ENCODE measurements at places on chromosomes 16 and 17.

DNA sequence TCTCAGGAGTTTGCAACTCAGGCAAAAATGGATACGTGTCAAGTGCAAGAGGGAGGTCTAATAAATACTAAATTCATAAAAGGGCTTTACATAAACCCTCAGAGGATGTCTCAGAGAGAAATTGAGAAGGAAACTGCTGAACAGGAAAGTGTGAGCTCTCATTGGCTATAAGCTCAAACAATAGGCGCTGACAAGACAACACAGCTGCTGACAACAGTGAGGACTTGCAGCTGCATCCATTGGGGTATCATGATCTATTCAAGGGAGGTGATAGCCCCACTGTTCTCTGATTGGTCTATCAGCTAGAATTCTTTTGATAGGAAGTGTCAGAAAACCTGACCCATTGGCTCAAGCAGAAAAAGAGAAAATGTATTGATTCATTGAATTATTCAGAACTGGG, 187.2 kb downstream of the CBLN1 start:
- no peak for DNase-seq

DNA sequence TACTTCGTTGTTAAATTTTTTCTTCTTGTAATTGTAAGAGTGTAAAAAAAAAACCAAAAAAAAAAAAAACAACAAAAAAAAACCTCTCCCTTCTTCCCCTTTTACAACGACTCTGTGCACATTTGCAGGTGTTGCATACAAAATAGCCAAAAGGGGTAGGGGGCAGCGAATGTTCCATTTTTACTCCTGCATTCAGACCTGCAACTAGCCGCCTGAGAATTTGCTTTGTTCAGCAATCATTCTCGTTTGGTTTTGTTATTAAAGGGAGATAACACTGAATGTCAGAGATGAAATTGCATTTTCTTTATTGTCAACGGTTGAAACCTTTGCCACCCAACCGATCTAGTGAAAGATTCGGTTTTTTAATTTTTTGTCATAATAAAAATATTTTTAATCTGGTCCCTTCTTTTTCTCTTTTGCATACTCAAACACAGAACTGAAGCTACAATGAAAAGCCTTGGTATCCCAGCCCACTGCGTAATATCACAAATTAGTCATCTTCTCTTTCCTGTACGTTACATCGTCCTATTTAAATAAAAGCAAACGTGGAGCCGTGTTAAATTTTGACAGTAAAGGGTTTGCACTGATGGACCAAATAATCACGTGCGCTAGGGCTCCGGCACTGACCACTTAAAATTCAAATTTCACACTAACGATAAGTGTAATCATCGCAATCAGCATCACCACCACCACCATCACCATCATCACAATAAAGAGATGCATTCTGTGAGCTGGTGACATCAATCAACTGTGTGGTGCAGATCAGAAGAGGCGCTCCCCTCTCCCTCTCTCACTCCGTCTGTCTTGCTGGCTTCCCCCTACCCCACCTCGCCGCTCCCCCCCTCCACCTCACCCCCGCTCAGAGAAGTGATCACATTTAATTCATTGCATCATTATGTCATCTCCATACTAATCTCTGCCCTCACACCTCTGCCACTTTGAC, 406.2 kb upstream of the PSMD7 start:
- DNase-seq = no peak

DNA sequence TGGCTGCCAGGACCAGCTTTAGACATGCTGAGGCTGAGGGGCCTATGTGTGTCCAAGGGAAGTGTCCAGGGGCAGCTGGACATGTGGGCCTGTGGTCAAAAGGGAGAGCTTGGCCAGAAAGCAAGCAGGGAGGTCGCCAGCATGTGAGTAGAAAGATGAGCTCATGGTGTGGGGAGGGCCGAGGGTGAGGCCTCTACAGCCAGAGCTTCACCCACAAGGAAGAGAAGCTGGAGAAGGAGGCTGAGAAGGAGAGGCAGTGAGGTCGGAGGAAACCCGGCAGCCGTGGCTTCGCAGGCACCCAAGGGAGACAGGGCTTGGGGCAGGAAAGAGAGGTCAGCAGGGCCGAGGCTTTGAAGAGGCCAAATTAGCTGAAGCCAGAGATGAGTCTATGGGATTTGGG, 4.0 kb upstream of the HSD11B2 start:
- DNase-seq = no peak

DNA sequence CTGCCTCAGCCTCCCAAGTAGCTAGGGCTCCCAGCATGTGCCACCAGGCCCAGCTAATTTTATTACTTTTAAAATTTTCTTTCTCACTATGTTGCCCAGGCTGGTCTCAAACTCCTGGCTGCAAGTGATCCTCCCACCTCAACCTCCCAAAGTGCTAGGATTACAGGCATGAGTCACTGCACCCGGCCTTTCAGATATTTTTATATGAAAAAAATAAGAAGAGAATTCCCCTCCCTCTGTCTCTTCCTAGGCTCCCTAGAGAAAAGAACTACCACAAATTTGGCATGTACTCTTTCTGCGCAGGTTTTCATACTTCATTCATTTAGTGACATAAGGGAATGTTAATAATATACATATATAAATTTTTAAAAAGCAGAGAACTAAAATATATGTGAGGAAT, 21.7 kb upstream of the SMURF2 start:
- DNase-seq = no peak

- DNase-seq = peak; percentile 39
These were observed 14.1 kb downstream of the DHRS7B start for GRCh38 chr17:21140911-21141310.

DNA sequence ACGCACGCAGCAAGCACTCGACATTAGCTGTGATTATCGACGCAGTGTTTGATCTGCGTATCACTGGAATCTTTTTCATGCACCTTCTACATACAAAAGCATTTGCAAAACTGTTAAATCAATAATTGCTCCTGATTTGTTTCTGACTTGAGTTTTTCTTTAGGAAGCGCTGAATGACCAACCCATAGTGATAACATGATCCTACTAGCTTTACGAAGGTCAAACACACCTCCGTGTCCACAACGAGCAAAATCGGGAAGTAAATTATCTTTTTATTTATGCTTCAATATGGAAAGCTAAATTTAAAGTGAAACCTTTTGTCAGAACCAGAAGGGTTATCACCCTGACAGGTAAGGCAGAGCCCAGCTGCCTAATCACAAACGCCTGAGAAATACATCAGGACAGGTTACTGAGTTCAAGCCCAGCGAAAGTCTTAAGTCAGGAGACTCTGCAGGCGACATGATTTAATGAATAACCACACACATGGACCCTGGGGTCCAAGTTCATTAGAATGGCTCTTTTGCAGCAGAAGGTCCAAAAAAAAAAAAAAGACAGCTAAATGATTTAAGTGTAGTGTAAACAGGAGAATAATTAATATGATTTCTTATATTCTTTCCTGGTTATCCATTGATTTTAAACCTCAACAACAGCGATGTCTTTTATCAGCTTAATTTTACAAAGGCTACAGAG, 104.2 kb downstream of the ADCY9 start:
- no peak for DNase-seq

- peak; percentile 24 for DNase-seq
These were observed 1.5 kb upstream of the TOX3 start for GRCh38 chr16:52548261-52549010.

DNA sequence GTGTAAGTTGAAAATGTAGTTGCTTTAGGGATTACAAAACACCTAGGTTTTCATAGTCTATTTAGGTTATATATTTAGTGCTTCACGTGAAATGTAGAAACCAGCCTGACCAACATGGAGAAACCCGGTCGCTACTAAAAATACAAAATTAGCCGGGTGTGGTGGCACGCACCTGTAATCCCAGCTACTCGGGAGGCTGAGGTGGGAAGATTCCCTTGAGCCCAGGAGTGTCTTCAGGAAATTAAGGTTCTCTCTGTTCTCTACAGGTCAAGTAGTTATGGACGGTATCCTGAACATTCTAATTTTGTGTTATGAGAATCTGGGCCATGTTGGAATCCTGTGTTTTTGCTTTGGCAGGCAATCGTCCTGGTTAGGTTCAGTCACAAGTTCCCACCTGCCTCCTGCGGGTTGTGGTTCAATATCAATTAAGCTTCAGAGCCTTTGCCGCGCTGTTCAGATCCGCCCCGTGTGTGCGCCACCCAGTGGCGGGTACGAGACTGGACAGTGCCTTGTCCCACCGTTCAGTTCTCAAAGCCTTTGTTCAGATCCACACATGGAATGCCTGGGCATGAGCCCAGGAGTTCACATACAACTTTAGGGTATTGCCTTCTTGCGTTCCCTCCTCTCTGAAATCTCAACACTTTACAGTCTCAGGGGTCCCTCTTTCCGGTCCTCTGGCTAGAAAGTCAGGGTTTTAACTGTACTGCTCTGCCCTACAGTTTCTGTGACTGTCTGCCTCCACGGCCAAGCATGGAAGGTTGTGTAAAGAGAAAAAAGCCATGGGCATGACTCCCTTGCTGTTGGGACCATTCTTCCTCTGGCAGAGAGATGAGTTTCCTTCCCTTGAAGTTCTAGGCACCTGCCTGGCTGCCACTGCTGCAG, 41.7 kb downstream of the HEATR6 start:
- peak; percentile 77 for DNase-seq

DNA sequence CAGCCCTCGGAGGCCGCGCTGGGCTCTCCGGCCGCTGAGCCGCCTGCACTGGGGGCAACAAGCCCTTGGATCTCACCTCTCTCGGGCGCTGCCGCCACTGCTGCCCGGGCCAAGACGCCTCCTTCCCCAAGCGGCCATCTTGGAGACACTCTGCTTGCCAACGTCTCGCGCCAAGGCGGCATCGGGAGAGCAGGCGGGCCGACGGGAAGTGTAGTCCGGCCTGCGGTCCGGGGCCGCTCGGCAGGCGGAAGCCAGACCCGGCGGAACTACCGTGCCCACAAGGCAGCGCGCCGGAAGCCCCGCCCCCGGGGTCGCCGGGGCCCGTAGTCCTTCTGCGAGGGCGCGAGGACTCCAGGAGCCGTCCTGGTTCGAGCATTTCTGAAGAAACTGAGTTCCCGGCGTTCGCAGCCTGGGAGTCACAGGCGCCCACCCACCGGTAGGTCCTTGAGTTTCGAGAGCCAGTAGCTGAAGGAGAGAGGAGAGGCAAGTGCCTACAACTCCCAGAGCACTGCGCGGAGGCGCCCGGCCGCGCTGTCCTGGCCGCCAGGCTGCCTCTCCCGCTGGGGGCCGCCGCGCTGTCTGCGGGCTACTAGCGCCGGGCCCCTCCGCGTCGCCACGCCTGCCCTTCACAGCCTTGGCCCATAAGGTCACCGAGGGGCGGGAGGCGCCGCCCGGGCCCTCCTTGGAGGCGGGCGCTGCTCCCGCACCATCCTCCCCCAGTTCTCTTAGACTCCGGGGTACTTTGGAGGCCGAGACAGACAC, at the start of gene TMEM11:
Gene TMEM11, minus strand, starts transcription at position 147 of the 762 bp plus-strand sequence. Its CDS starts 9 bp downstream, at position 138.
- DNase-seq = peak; percentile 98

- DNase-seq = peak; percentile 73
These were observed 56.1 kb downstream of the B9D1 start for GRCh38 chr17:19306160-19307111.

GRCh38 chr17:73098919-73099318, 6.4 kb upstream of the SLC39A11 start:
- DNase-seq = no peak

- DNase-seq = no peak
These were observed 137.9 kb upstream of the CACNG3 start for GRCh38 chr16:24118126-24118821.

GRCh38 chr17:60656499-60656898, 21.2 kb upstream of the BCAS3 start:
- DNase-seq = no peak

GRCh38 chr16:70453892-70454221, 538 bp upstream of the FCSK start:
- DNase-seq = no peak

DNA sequence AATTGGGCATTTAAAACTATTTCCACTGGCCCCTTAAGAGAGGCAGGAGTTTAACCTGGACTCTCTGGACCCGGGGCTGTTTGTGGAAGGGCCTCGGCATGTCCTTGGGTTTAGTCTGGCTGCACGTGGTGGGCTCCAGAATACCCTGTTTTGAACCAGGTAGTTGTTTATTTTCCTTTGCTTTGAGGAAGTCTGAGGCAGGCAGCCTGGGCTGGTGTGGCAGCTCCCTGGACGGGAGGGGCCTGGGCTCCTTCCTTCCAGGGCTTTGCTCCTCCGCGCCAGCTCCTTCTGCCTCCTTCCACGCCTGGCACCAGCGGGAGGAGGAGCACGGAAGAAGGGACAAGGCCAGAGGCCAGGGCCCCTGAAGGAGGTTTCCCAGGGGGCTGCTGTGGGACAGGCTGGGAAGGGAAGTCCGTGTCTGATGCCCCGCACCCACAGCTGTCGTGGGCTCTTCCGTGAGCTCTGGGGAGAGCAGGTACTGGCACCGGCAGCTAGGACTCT, 15.5 kb downstream of the BANP start:
- no peak for DNase-seq

DNA sequence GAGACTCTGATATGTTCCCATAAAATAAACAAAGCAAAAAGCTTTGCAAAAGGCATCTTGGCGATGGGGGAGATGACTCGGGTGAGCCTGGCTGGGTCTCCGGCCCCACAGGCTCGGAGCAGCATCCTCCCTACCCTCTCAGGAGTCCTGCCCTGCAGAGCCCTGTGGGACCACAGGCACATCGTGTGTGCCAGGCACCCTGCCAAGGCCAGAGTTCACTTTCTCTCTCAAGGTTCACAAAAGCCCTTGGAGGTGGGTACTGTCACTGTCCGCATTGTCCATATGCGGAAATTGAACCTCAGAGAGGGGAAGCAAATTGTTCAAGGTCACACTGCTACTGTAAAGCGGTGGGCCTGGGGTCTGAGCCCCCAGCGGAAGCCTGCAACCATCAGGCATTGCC, 48.5 kb downstream of the CRISPLD2 start:
- no peak for DNase-seq

- no peak for DNase-seq
These were observed 464.5 kb downstream of the WWOX start for GRCh38 chr16:78563905-78564304.

DNA sequence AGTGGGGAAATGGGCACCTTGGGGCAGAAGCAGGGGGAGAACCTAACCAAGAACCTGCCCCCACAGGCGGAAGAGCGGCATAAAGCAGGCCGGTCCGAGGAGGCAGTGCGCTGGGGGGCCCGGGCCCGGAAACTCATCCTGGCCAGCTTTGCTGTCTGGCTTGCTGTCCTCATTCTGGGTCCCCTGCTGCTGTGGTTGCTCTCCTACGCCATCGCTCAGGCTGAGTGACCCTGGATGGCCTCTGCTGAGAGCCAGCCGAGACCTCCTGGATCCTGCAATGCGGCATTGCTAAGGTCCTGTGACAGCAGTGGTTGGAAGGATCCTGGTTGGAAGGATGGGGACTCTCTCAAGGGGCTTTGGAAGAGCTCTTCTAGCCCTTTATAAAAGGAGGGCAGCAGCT, 4.5 kb upstream of the PHKG2 start:
- no peak for DNase-seq

- no peak for DNase-seq
These were observed 682.1 kb upstream of the SOX9 start for GRCh38 chr17:71438631-71439146.

GRCh38 chr17:80639658-80640057, 95.0 kb downstream of the RPTOR start:
- DNase-seq = no peak

- DNase-seq = no peak
These were observed 1.3 kb downstream of the PSMD3 start for GRCh38 chr17:39981766-39982375.
